ENCODE measurements at places on chromosomes 16 and 17. TPM values are rescaled to one million over a fixed set of nuclear protein-coding genes. Genes with fewer than 3 reads are reported as not detected.

GRAPL gene
- not detected for total RNA-seq

CDK5R1 gene
- 0.82 TPM for total RNA-seq

CACNB1 gene
- 2.1 TPM for total RNA-seq

KRTAP9-4 gene
- total RNA-seq, result not detected

WNK4 gene
- total RNA-seq, result 0.28 TPM

SULT1A1 gene
- total RNA-seq, result 18.3 TPM

RRAD gene
- total RNA-seq, result 0.56 TPM

TBC1D28 gene
- not detected for total RNA-seq

KIF2B gene
- total RNA-seq, result not detected

SLC5A2 gene
- total RNA-seq, result 0.35 TPM

KRTAP9-2 gene
- total RNA-seq, result not detected

TBC1D3B gene
- 5.7 TPM for total RNA-seq

HOXB1 gene
- total RNA-seq, result not detected

ZSCAN10 gene
- total RNA-seq, result not detected

MRC2 gene
- 1.6 TPM for total RNA-seq

CLEC3A gene
- not detected for total RNA-seq

ITPRIPL2 gene
- total RNA-seq, result 27.0 TPM

NPIPA3 gene
- 0.70 TPM for total RNA-seq

PLK1 gene
- total RNA-seq, result 1.2 TPM

WFIKKN2 gene
- total RNA-seq, result 0.19 TPM

ITGA2B gene
- total RNA-seq, result 0.61 TPM

CHD9NB gene
- 1.9 TPM for total RNA-seq

SLC46A1 gene
- total RNA-seq, result 6.9 TPM

RAB26 gene
- 36.2 TPM for total RNA-seq

SLC38A8 gene
- total RNA-seq, result not detected

AGRP gene
- not detected for total RNA-seq

All from pancreas (tissue), 10 donors.